Anterior cingulate cortex (tissue), 58 donors: ENCODE measurements at places on chromosomes 6 and 20.

- DNase-seq: no peak
These were observed 384.5 kb upstream of the HSF2 start for GRCh38 chr6:122014961-122015360.

DNA sequence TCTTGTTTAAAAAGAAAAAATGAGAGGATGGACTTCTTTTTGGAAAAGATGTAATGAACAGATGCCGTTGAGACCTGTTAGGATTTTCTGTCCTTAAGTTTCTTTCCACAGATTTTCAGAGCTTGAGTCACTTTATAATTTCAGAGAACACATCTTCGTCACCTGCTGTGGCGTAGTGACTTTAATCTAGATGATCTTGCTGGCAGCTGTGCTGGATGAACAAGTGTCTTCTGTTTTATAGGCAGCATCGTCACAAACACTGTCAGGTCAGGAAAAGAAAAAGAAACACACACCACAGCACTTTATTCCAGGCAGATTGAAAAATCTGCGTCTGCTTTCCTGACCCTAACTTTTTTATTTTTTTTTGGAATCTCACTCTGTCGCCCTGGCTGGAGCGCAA, 35.7 kb upstream of the GCNT2 start:
- DNase-seq: no peak

- no peak for DNase-seq
These were observed 183.5 kb upstream of the OLIG3 start for GRCh38 chr6:137677709-137678108.

GRCh38 chr6:56101141-56101553, 146.2 kb downstream of the COL21A1 start:
- DNase-seq: no peak

DNA sequence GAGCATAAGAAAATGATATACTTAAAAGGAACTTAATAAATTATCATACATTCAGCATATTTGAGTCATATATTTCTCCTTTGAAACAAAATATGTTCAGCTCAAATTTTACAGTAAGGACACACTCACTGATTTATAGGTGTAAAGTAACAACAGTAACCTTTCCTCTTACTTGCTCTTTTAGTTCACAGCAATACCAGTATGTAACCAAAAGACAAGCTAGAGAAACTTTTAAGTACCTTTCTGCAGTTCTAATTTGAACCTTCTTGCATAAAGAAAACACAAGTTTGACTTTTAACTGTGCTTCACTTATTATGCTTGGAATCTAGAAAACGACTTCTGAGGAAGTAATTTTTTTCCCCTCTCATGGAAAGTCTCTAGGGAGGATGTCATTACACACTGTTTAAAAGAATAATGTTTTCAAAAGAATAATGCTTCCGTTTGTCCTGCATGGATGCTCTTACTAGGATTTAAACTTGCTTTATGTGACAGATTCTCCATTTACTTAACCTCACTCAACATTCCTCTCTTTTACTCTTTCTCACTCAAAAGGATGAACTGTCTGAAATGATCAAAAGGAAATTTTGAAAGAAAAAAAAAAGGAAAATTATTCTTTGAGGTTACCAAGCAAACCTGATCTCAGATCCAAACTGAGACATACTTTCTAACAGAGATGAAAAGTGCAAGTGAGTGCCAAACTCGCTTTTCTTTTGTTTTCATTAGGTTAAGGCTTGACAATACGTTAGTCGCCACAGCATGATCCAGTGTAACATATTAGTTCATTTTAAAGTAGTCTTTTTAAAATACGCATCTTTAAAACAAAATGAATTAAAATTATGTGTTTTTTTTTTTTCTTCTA, 22.4 kb upstream of the CALHM6 start:
- DNase-seq: no peak

GRCh38 chr6:34143196-34143883, 2.5 kb downstream of the GRM4 start:
- DNase-seq: no peak

DNA sequence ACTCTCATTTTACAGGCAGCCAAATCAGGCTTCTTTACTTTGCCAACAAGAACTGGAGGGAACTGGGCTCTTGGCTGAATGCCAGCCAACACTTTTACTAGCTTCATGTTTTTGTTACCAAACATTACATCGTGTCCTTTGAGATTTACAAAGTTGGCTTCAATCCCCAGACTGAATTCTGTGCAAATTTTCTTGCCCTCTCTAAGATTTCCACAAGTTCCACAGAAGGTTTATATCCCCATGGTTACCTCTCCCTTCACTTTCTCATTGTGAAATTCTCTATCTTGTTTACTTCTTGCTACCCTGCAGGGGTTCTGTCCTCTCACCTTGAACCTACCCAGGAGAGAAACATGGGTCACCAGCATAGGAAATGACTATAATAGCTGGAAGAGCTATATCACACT, 37.6 kb upstream of the PLCB1 start:
- DNase-seq: no peak

GRCh38 chr20:25356271-25356933, 34.2 kb downstream of the ABHD12 start:
- DNase-seq: no peak

DNA sequence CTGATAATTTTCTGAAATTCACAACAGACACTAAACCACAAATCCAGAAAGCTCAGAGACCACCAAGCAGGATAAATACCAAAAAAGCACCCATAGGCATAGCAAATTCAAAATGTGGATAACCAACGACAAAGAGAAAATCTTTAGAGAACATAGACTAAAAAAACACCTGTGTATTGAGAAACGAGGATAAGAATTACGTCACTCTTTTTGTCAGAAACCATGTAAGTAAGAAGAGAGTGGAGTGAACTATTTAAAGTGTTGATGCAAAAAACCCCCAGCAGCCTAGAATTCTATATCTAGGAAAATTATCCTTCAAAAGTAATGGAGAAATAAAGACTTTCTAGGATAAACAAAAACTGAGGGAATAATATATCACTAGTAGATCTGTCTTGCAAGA, 126.9 kb upstream of the SCGN start:
- no peak for DNase-seq

DNA sequence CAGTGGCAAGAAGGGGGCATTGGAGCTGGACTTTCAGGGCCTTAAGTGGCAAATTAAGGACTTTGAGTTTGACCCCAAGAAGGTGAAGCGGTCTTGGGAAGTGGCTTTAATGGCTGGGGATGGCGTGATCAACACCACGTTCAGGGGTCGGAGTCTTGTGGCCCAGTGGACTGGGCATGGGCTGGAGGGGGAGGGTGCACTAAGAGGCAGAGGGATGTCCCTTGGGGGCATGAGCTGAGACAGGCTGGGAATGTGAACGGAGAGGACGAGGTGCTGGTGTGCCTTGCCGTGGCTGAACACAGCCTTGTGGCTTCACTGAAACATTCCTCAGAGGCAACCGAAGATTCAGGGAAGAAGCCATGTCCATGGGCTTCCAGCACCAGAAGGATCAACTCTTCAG, 227.0 kb downstream of the SYNDIG1 start:
- DNase-seq: no peak

DNA sequence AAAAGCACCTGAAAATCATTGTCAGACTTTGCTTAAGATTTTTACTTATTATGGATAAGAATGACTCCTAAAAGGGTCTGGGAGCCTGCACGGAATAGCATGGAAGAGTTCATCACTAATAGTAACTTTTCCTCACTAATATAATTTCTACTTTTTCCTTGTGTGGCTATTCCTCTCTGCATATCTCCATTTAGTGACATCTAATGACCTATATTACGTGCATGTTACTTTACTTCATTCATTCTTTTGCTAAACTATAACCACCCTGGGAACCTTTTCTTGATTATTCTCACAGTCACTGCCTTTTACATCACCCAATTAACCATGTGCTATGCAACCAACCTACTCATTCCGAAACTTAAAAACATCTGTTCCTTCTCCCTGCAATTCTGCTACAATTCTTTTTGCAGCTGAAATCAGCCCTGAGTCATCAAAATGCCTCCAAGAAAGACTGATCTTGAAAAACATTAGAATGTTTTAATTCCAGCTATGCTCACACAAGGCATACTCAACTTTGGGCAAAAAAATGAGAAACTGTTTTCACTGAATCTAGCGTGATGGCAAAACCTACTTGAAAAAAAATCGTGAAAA, 313.3 kb downstream of the RNGTT start:
- DNase-seq: no peak
